ENCODE measurements at places on chromosomes 3 and 15.

GRCh38 chr15:94442480-94442879 lies 211.1 kb downstream of the MCTP2 start:
- DNase-seq, result no peak

GRCh38 chr3:143648708-143649107 lies 199.6 kb downstream of the SLC9A9 start:
- DNase-seq, result no peak

- DNase-seq, result no peak
These were observed 288.3 kb downstream of the CNTN6 start for GRCh38 chr3:1380926-1381646.

DNA sequence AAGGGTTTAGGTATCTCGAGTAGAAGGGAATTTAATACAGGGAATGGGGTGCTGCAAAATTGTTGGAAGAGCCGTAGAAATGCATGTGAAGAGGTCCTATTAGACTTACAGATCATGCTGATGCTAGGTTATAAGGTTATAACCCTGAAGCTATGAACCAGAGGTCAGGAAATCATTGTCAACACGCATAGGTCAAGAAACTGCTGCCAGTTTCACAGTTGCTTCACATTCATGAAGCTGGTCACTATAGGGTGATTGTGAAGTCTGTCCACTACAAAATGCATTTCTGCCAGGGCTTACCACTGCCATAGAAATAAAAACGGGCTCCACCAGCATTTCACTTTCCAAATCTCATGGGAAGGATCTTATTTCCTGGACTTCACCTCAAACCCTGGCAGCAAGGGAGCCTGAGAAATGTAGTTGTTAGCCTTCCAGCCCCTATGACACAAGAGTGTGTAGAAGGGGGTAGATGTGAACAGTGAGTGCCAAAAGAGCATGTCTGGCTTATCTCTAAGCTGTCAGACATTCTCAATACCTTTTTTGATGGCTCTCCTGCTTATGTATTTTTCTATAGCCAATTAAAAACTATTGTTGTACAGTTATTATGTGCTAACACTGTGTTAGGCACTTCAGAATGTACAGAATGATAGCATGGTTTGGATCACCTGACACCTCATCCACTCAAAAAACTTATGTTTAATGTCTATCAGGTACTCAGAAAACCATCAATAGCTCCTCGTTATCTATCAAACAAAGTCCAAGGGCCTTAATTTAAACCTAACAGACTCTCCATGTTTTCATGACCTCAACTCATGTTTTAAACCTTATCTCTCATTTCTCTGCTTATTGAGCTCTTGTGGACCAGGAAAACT lies 148.3 kb upstream of the TSC22D2 start:
- DNase-seq, result no peak

GRCh38 chr15:40633178-40633577 lies 39.1 kb downstream of the KNL1 start:
- DNase-seq, result no peak

GRCh38 chr3:196708467-196708866 lies 3.6 kb downstream of the CEP19 start:
- no peak for DNase-seq

DNA sequence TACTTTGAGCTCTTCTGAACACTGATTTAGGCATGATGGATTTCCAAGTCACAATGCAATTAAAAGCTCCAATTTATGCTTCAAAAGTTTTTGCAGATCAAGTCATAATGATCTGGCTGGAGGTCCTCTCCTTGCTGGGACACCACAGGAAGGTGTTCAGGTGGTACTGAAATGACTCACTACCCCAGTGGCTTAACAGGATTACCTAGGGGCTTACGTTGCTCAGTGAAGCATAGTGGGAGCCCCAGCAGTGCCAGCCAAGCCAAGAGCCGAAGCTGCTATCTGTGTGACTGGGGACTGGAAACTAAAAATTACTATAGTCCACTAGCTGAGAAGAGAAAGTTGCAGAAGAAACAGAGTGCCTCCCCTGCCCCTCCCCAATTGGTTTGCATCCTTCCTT lies 110.1 kb upstream of the LPP start:
- no peak for DNase-seq

GRCh38 chr15:85488997-85489396 lies 108.6 kb downstream of the AKAP13 start:
- no peak for DNase-seq

DNA sequence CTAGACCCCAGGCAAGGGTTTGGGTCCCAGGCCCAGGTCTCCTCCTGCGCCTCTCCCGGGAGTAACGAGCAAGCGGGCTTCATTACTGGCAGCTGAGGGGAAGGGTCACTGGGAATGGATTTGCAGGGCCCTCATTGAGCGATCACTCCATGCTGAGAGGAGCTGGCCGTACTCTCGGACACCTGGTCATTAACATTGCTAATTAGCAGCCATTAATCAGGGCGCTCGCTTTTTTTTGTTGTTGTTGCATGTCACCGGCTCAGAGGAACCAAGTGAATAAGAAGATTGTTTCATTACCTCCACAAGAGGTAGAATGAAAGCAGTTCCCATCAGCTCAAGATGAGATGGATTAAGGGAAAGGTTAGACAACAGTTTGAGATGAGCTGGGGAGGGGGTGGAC lies 293.0 kb upstream of the ATP11B start:
- DNase-seq, result no peak

DNA sequence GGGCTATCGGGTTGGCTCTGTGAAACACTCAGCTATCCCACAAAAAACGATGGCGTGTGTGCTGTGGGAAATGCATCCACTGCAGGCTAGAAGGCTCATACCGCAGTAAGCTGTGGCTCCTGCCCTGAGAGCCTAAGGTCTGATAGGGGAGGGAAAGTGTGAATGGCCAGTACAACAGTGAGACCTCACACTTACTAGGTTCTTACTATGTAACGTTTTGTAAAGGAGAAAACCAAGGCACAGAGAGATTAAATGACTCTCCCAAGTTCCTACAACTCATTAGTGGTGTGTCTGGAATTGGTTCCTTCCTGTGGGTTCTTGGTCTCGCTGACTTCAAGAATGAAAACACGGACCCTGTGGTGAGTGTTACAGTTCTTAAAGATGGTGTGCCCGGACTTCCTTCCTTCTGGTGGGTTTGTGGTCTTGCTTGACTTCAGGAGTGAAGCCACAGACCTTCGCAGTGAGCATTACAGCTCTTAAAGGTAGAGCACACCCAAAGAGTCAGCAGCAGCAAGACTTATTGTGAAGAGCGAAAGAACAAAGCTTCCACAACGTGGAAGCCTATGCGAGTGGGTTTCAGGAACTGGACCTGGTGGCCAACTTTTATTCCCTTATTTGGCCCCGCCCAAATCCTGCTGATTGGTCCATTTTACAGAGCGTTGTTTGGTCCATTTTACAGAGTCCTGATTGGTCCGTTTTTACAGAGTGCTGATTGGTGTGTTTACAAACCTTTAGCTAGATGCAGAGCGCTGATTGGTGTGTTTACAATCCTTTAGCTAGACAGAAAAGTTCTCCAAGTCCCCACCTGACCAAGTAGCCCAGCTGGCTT lies 161.7 kb downstream of the POLR2M start:
- DNase-seq, result no peak

GRCh38 chr3:42855219-42855546 lies 20.5 kb downstream of the CYP8B1 start:
- no peak for DNase-seq

DNA sequence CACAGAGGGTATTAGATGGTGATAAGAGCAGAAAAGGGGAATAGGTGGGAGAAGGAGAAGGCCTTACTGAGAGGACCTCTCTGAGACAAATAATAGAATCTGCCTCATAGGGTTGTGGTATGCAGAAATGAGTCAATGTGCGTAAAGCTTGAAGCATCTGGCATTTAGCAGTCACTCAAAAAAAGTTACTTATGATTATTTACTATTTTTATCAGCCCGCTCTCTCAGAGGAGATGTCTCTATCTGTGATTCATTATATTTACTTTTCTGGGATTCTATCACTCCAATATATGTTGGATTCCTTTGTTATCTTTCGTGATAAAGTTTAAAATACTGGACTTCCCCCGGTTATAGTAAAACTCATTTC lies 4.6 kb upstream of the TM4SF1 start:
- no peak for DNase-seq

DNA sequence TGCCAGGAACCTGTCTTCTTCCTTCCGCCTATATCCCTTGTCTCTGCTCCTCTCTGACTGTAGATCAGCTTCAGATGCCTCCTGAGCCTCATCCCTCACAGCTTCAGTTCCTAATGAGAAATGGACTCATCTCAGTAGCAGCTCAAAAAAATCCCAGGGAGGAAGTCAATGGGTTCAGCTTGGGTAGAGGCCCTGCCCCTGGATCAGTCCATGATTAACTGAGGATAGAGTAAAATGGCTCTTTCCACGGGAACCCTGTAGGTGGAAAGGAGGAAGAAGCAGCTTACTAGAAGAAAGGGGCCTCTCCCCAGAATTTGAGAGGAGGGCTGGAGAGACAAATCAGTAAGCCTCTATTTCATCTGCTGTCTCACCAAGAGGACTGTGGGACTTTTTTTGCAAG lies 26.9 kb upstream of the HCN4 start:
- no peak for DNase-seq

- DNase-seq, result peak; percentile 92
These were observed 17.4 kb upstream of the EHD4 start for GRCh38 chr15:41989573-41990242.

- no peak for DNase-seq
These were observed 25.2 kb upstream of the CEMIP start for GRCh38 chr15:80754014-80754413.

DNA sequence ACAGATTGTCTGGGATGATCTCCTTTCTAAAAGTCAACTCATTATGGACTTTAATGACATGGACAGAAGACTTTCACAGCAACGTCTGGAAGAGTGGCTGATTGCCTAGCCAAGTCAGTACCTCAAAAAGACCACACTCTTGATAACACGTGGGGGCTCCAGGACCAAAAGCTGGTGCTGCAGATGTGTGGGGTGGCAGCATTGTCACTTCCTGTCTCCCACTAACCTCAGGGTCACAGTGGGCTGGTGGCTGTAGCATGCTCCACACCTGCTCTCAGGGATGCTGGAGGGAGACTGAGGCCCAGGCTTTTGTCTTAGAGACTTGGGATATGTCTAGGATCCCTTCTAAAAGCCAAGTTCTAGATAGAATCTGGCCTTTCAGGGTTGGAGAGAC lies 118.1 kb downstream of the APBA2 start:
- DNase-seq, result no peak

GRCh38 chr3:184568924-184569829 lies 7.6 kb downstream of the EPHB3 start:
- peak; percentile 87 for DNase-seq

DNA sequence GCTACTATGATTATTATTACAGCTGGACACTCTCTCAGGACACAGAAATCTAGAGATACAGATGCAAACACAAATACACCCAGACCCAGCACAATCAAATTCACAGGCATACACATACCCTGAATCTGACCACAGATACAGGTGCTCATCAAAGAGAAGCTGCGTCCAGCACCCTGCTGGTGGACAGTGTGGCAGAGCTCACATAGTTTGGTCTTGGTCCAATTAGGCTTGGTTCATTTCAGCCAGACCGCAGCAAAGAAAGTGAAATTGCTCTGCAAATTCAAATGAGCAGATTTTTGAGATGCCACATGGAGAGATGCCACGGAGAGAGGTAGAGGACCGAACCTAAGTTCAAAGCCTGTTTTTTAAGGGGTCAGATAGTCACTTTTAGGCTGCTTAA lies 55.6 kb downstream of the ANAPC13 start:
- DNase-seq, result no peak

DNA sequence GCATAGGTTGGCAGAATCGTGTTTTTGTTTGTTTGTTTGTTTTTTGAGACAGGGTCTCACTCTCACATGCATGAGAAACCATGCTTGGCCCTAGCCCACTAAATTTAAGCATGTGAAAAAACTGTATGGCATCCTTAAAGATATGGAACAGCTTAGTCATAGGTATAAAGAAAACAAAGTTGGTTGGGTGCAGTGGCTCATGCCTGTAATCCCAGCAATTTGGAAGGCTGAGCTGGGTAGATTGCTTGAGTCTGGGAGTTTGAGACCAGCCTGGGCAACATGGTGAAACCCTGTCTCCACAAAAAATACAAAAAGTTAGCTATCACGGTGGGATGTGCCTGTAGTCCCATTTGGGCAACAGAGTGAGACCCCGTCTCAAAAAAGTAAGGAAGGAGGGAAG lies 25.2 kb downstream of the EXD1 start:
- no peak for DNase-seq

DNA sequence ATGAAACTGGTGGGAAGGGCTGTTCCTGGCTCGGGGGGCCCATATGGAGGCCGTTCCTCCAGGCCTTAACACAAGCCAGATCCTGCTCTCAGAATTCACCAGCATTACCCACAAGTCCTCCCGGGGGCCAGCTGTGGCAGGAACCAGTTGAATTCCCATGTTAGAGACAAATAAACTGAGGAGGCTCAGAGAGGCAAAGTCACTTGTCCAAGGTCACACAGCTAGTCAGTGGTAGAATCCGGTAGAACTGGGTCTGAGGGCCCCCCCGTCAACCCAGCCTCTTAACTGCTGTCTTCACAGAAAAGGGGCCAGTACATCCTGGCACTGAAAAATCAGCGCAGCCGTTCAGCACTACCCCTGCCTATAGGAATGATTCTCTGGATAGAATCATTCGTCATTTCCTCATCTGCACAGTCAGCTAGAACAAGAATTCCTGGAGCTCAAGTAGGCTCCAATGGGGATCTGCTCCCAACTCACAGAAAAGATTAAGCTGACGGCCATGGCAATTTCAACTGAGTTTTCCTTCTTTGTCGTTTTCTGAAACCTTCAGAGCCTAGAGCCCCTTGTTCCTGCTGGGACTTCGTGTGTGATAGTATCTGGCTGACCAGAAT lies 12.2 kb upstream of the TSEN2 start:
- DNase-seq, result no peak

- DNase-seq, result no peak
These were observed 389 bp upstream of the CCNB2 start for GRCh38 chr15:59104602-59104911.

DNA sequence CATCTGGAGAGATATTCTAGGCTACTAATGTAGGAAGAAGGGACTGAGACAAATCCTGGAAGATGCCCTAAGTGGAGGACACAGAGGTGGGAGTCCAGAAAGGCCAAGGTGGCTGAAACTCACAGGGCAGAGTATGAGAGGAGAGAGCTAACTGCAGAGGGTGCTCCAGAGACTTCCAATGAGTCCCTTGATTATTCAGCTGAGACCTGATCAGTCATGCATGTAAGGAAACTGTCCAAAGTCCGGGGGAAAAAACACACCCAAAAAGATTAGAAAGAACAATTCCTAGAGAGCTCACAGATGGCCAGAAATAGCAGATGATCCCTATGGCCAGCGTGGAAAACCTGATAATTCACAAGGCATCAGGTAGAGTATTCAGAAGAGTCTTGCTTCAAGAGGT lies 18.7 kb upstream of the FOXP1 start:
- DNase-seq, result no peak

- DNase-seq, result no peak
These were observed 227.9 kb downstream of the PYDC2 start for GRCh38 chr3:191688756-191689433.

DNA sequence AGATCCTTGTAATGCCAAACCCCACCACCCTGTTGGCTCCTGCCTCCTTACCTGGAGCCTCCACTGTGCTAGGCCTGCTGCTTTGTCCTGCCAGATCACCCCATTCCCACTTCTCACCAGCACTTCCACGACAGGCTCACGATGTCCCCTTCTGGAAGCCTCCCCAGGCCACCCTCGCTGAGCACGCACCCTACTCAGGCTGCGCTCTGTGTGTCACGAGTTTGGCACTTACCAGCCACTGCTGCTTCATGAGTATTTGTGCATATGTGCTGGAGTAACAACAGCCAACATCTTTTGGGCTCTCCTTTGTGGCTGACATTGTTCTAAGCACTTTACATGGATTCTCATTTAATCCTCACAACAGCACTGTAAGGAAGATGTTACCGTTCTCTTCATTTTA lies 58.1 kb downstream of the PDIA5 start:
- DNase-seq, result no peak
